Stimulated activated CD8-positive, alpha-beta memory T cell treated with anti-CD3 and anti-CD28 coated beads, Interleukin-7, amount 100 ng/mL, for 1 hour (primary cell): ENCODE measurements at places on chromosomes 4 and X.

- no peak for DNase-seq
Measured at GRCh38 chr4:1122505-1122904, 9.1 kb upstream of the RNF212 start.

DNA sequence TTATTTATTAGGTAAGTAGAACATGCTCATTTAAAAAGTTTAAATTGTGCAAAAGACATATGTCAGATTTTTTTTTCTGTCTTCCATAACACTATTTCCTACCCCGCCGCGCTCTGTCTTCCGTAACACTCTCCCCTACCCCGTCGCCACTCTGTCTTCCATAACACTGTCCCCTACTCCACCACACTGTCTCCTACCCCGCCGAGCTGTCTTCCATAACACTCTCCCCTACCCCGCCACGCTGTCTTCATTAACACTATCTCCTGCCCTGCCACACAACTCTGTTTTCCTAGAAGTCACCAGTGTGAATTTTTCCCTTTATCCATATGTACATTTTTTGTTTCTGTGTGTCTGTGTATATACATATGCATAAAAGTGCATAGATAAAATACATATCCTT is 4.4 kb downstream of the MSMO1 start:
- no peak for DNase-seq

GRCh38 chrX:41781500-41781899 is 57.5 kb downstream of the GPR82 start:
- no peak for DNase-seq

DNA sequence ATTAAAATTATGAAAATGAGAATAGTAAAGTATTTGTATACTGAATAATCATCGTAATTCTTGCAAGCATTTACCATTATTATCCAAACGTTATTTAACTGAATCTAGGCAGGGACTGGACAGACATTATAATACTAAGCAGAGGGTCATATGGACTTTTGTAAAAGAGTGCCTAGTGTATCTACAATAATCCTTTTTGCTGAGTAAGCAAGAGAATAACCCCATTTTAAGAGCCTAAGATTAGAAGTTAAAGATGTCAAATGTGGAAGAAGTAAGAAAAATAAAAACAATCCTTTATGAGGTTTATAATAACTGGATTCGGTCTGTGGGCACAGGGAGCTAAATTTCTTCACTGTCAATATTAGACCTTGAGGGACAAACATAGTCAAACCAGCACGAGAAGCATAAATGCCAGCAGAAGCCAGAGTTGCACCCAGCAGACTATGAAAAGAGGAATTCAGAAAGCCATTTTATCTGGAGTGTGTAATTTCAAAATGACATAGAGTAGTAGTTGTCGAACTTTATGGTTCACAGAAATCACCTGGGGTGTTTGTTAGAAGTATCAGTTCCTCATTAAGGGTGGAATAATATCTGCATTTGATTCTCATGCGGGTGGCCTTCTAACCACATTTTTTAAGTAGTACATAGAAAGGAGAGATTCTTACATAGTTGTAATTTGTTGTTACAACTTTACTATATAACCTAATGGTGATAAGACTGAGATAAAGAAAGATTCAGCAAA is 39.7 kb upstream of the DCLK2 start:
- no peak for DNase-seq

DNA sequence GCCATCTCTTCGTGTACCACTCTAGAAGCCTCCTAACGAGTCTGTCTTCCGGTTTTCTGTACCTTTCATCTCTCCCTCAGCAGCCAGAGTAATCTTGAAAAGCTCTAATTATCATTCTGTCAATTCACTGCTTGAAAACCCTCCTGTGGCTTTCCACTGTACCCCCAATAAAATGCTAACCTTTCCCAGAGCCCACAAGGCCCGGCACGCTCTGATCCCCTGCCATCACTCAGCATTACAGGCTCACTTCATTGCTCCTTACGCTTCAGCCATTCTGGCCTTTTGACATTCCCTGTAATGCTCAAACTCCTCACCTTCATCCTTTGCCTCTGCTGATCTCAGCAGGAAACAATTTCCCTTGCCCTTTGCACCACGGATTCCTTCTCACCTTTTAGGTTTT is 112.9 kb downstream of the ARHGAP10 start:
- DNase-seq: no peak

GRCh38 chr4:124697441-124697840 is 15.1 kb downstream of the ANKRD50 start:
- DNase-seq: no peak

GRCh38 chrX:74779175-74779574 is 146.1 kb downstream of the NEXMIF start:
- DNase-seq: no peak

DNA sequence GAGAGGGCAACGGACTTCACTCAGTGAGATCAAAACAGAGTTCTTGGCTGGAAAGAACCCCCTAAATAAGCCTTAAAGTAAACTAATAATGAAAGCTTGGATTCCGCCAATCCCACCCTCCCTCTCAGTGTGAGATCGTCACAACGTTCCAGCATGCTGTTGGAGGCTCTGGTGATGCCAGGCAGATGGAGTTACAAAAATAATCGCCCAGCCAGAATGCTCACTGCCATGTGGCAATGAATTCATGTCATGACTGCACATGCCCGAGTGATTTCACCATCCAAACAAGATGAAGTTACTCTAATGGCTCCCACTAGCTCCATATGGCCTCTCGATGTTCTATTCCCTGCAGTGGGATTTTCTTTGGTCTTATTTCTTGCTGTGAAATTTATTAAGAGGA is 248.0 kb downstream of the SPATA18 start:
- DNase-seq: no peak

DNA sequence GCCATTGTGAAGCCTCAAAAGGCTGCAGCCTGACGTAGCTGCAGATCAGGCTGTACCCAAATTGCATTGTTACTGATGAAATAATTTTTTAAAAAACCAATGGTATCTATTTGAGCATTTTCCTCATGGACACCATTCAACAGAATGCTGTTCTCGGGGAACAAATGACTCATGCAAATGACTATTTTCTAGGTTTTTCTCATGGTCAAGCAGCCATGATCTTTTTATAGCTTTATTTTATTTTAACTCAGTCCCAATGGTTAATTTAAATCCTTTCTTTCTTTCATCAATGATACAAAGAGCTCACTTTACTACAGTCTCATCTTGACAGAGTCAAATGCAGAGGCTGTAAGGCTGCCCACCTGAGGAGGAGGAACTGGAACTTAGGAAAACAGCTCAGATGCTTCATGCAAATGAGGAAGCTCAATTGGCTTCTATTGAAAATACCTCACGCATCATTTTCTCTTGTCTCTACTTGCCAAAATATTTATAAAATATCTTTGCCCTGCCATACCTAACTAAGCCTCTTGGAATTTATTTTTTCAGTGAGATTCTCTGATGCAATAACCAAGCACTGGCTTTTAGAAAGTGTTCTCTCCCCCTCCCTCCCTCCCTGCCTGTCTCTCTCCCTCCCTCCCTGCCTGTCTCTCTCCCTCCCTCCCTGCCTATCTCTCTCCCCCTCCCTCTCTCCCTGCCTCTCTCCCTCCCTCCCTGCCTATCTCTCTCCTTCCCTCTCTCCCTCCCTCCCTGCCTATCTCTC is 81.0 kb downstream of the SORBS2 start:
- DNase-seq: no peak

DNA sequence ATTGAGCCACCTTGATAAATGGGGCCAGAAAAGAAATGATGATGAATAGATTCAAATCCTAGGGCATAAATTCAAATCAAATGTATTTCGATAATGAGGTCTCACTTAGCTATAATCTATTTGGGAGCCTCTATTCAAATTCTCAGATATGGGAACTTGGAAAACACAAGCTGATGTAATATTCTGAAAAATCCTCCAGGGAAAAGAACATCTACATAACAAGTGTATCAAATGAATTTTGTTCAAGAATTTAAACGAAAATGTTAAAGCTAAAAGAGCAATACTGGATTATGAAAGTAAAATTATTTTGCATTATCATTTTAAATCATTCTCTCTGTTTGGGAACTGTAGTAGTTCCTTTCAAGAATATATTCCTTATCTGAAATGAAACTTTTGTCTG is 38.9 kb upstream of the RAP1GDS1 start:
- DNase-seq: no peak

- no peak for DNase-seq
Measured at GRCh38 chr4:81870275-81870674, 398.6 kb upstream of the RASGEF1B start.

- no peak for DNase-seq
Measured at GRCh38 chrX:153635788-153636668, 11.0 kb upstream of the DUSP9 start.

DNA sequence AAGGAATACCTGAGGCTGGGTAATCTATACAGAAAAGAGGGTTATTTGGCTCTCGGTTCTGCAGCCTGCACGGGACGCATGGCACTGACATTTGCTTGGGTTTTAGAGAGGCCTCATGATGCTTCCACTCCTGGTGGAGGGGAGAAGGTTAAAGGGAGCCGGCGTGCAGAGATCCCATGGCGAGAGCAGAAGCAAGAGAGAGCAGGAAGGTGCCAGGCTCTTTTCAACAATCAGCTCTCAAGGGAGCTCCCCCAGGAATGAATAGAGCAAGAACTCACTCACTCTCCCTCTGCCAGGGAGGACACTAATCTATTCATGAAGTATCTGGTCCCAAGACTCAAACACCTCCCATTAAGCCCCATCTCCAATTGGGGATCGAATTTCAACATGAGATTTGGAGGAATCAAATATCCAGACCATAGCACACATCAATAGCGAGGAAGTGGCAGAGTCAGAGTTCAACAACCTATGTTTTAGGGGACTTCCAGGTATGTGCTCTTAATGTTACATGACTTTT is 109.8 kb downstream of the SORBS2 start:
- DNase-seq: no peak

GRCh38 chrX:22424919-22425318 is 152.2 kb downstream of the CBLL2 start:
- DNase-seq: no peak

DNA sequence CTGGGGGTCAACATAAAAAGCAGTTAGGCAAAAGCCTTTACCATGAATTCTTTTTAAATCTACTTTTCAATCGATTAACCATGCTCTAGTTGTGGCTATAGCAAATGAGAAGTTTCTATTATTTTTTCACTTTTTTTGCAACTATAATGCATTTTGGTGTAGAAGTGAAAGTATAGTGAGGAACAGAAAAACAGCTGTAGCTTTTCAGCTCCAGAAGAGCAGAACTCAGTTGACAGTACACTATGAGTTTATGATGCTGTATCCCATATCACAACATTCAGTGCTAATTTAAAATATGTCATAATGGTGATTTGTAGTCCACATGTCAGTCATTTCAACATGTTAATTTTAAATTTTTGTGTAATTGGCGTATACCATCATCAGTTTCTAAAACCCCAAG is 8.7 kb upstream of the MUC7 start:
- no peak for DNase-seq

DNA sequence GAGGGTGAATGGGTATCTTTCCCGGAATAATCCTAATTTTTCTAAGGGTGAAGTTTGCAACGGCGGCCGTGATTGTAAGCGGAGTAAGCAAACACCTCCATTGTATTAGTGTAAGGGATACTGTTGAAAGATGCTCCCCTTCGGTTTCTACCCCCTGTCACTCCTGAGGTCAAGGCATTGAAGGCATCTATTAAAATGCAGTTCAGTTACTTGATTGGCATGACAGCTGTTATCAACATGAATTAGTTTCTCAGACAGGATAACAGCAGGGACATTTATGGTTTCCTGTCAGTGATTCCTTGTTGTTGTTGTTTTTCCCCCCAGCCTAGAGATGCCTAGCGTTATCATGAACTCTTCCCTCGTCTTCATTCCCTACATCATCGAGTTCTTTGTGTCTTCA is 552 bp downstream of the SLC25A14 start:
- no peak for DNase-seq

GRCh38 chr4:111466811-111467604 is 678.2 kb upstream of the FAM241A start:
- no peak for DNase-seq

DNA sequence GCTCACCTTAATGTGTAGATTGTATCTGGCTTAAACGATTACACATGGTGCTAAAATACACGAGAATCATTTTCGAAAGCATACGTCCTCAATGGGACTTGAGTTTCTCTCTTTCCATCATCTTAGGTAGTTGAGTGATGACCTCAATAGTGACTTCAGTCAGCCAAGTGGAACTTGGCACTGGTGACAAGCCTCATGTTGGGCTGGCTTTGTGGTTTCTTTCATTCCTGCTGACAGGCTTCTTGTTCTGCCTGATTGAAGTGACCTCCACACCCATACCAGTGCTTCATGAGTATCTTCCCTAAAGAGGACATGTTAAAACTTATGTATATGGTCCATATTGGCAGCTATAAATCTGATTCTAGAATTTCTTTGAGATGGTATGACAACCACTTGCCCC is 159.1 kb upstream of the WDR1 start:
- DNase-seq: no peak

- DNase-seq: no peak
Measured at GRCh38 chr4:93771640-93772411, 56.7 kb upstream of the ATOH1 start.

DNA sequence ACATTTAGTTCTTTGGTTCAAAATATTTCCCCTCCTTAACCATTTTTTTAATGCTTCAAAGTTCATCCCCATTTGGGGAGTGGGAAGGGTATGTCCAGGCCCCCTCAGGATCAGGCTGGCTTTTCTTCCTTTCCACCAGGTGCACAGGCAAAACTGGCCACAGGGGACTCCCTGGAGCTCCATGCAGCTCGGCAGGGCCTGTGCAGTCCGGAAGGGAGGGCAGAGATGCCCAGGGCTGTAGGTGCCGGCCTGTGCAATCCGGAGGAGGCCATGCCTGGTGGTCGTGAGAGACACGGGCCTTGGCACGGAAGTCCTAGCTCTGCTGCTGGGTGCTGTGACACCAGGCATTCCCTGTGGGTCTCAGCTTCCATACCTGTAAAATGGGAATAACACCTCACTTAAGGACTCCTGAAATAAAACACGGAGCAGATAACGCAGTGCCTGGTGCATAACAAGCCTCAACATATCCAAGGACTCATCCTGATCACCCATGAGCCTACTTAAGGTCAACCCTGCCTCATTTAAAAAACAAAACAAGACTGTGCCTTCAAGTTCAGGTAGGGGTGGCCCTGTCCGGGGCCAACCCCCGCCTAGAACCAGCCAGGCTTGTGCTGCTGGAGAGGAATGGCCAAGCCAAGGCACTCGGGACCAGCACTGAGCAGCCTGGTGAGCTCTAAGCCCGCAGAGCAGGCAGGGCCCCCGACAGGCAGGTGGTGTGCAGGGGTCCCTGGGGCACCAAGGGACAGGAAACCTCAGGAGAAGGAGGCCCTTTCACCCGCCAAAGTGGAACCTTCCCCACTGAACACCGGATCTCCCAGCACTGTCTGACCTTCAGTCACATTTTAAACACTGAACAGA is 21.2 kb upstream of the CYP4V2 start:
- no peak for DNase-seq

- no peak for DNase-seq
Measured at GRCh38 chr4:170167678-170168077, 77.9 kb upstream of the AADAT start.

GRCh38 chrX:37767430-37767829 is 12.4 kb upstream of the CYBB start:
- no peak for DNase-seq

- DNase-seq: no peak
Measured at GRCh38 chr4:185269286-185269685, 59.9 kb downstream of the SNX25 start.

- DNase-seq: no peak
Measured at GRCh38 chr4:142406499-142406835, 439.6 kb downstream of the INPP4B start.

- no peak for DNase-seq
Measured at GRCh38 chrX:40104985-40105834, 7.5 kb upstream of the BCOR start.
